A549 treated with RU486 at 1 μM for 4 hours (cell line): ENCODE measurements at places on chromosomes 6 and 20. TPM values are rescaled to one million over a fixed set of nuclear protein-coding genes. Genes with fewer than 3 reads are reported as not detected.

The ECHDC1 gene
- total RNA-seq, result 35.8 to 65.1 TPM (median 37.6 TPM) in 5 replicates

The WFDC2 gene
- total RNA-seq, result not detected in 5 replicates

The SOBP gene
- 0.86 to 1.1 TPM (median 1.1 TPM) in 5 replicates for total RNA-seq

The BCLAF1 gene
- total RNA-seq, result 70.7 to 99.8 TPM (median 73.2 TPM) in 5 replicates

The PGK2 gene
- not detected in 5 replicates for total RNA-seq
